ENCODE measurements at places on chromosomes 5 and 9.

GRCh38 chr5:107820429-107820828, 149.7 kb upstream of the EFNA5 start:
- DNase-seq, result no peak

DNA sequence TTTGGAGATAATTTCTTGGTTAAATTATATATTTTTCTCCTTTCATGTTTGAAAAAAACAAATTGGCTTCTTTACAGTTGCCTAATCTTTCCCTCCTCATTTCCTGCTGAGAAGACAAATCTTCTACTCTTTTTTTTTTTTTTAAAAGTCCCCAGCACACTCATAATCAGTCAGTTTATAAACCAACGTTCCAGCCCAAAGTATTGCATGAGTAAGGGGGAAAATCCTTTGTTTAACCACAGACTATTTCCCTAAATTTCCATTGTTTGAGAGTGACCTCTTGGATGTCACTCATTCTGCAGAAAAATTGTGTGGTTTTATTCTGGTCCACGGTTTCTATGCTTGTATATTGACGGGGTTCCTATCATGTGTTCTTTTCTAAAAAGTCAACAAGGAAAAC, 55.1 kb upstream of the TLR4 start:
- DNase-seq, result no peak

DNA sequence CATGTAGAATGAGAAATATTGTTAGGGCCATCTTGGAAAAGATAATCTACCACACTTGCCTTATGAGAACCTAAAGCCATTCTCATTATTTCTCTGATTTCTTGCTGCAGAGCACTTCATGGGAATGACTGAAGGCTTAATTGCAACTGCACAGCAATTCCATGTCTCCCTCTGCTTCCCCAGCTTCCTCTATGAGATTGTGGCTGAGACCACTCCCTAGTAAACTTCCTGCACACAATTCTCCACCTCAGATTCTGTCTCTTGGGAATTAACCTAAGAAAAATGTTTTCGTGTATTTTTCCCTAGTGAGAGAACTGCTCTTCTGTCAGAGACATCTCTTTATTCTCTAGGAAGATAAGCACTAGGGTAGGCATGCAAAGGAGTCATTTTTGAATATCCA, 55.6 kb upstream of the CAMK4 start:
- no peak for DNase-seq

- DNase-seq, result no peak
Observed at GRCh38 chr9:101148344-101148743, 119.8 kb downstream of the PLPPR1 start.

DNA sequence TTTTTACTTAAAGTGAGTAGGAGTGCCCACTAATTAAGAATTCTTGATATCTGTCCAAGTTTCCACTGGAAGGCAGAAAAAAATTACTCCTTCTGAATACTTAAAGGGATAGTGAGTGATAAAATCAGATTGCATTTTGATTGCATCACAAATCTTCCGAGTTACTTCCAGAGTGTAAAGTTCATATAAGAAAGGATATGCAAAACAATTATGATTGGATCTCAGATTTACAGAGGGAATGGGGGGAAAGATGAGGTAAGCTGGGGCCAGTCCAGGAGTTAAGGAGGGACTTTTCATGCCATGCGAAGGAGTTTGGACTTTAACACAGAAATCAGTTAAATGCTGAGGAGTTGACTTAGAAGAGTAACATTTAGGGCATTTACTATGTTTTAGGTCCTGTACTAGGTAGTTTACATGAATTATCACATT, 9.3 kb upstream of the RNF145 start:
- peak; percentile 81 for DNase-seq

- no peak for DNase-seq
Observed at GRCh38 chr5:16754601-16755000, 137.8 kb upstream of the RETREG1 start.

Data from fibroblast of the conjunctiva (primary cell).